ENCODE measurements at places on chromosomes 7 and 10.

DNA sequence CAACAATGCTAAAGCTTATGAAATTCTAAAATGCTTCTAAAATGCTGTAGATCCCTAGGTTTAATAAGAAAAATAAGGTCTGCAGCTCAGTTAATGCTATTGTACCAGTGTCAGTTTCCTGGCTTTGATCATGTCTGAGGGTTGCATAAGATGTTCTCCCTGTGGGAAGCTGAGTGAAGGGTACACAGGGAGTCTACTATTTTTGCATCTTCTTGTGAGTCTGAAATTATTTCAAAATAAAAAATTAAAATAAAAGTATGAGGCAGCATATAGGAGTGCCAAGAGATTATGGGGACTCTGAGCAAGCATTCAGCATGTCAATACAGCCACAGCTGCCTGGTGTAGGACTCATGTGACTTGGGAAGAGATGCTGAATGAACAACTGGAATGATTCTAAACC, 14.7 kb downstream of the CHST15 start:
- DNase-seq, result no peak

DNA sequence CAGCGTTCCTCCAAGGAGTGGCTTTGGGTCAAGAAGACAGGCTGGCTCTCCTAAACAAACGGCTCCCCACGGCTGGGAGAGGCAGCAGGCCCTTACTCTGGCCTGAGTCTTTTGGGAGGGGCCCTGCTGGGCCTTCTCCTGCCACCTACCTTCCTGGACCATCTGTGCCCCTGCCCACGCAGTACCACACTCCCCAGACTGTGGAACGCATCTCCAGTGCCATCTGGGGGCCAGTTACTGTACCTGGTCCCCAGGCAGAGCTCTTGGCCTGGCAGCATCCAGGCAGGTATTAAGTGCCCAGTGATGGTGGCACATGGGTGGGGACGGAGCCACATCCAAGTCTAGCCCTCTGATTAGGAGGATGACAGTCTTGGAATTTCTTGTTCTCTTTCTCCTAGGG, 14.4 kb downstream of the ALKBH4 start:
- DNase-seq, result no peak

DNA sequence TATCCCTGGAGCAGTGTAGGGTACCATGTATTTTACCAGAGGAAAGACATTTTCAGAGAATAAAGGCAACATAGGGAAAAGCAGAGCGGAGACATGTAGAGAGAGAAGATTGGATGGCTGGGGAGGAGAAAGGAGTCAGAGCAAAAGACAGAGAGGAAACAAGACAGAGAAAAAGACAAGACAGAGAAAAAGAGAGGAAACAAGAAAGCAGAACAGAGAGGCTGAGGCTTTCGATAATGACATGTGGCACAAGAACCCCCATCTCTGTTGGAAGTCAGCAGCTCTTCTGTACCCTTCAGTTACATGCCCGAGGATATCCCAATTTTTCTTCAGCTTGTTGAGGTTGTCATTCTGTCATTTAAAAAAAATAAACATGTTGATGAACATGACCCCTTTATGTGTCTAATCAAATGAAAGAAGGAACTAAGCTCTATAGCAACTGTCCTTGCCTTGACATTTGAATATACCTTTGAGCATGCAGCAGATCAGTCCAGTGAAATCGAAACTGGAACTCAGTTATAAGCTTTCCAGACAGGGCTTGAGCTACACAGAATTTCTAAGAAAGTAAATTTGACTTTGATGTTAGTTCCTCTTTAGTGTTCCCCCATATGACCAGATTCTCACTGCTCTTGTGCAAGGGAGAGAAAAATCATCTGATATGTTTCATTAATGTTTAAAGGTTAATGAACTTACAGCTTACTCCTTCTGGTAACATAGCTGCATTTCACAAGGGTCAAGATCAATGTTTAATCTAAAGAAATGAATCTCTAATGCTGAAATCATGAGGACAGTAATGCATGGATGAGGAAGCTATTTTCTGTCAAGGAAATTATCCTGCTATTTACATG, 75.1 kb upstream of the SP4 start:
- DNase-seq, result no peak

- DNase-seq, result no peak
These were observed 101.2 kb upstream of the PARD3 start for GRCh38 chr10:34916314-34916713.

DNA sequence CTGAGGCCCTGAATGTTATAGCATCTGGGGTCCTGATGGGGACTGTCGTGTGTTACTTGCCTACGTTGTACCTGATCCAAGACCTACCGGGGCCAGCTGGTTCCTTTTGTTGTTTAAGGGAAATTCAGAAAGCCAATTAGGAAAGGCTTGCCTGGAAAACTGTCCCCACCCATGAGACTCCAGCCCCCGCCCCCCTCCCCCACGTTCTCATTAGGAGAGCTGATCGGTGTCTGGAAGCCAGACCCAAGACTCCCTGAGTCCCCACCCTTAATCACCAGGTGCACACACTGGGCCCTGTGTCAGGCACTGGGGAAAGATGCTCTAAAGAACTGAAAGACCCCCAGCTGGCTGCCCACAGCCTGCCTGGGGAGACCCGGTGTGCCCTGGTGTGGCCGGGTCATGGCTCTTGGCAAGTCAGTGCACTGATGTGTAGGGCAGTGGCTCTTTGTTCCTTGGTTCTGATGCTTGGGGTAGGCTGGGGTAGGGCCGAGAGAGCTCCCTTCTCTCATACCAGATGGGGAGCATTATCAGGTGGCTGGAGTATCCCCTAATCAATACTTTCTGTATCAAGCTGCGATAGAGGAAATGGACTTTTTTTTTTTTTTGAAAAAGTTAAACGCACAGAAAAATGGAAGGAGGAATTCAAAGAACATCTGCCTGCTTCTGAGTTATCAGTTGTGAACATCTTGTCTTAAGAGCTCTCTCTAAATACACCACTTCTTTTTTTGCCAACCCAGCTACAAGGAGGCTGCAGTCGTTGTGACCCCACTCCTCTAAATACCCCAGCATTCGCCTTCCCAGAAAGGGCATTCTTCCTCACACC, 16.9 kb downstream of the TSPAN15 start:
- DNase-seq, result no peak
